ENCODE measurements at places on chromosomes 1 and 21. TPM values are rescaled to one million over a fixed set of nuclear protein-coding genes. Genes with fewer than 3 reads are reported as not detected.

The GUCA2A gene
- total RNA-seq = not detected

The IVL gene
- total RNA-seq = 19.1 TPM

The PLA2G2F gene
- not detected for total RNA-seq

The DNM3 gene
- 6.4 TPM for total RNA-seq

The LAMC2 gene
- 2,277 TPM for total RNA-seq

The SAMD13 gene
- total RNA-seq = 0.80 TPM

The HFM1 gene
- 0.83 TPM for total RNA-seq

The MYOC gene
- total RNA-seq = not detected

The RALGPS2 gene
- 25.3 TPM for total RNA-seq

The GNAT2 gene
- not detected for total RNA-seq

The OR2L13 gene
- not detected for total RNA-seq

The MYBPH gene
- not detected for total RNA-seq

The RIMKLA gene
- not detected for total RNA-seq

The POU2F1 gene
- 10.2 TPM for total RNA-seq

The PLA2G4A gene
- total RNA-seq = 7.3 TPM

The PODN gene
- total RNA-seq = not detected

The PPP2R5A gene
- 17.3 TPM for total RNA-seq

The SSX2IP gene
- 11.3 TPM for total RNA-seq

The GCSAML gene
- not detected for total RNA-seq

The PRAMEF10 gene
- not detected for total RNA-seq

The OPN3 gene
- 36.5 TPM for total RNA-seq

The ANKRD34A gene
- total RNA-seq = 1.2 TPM

The CNKSR1 gene
- total RNA-seq = 26.0 TPM
